Fibroblast of skin of left quadriceps (primary cell): ENCODE measurements at places on chromosomes 5 and 9.

GRCh38 chr5:163135849-163136248 is 301.5 kb upstream of the CCNG1 start:
- no peak for DNase-seq

GRCh38 chr9:132760057-132760456 is 89.8 kb downstream of the GTF3C4 start:
- DNase-seq, result no peak

- no peak for DNase-seq
These were observed 3.0 kb upstream of the IFNW1 start for GRCh38 chr9:21144603-21145002.

DNA sequence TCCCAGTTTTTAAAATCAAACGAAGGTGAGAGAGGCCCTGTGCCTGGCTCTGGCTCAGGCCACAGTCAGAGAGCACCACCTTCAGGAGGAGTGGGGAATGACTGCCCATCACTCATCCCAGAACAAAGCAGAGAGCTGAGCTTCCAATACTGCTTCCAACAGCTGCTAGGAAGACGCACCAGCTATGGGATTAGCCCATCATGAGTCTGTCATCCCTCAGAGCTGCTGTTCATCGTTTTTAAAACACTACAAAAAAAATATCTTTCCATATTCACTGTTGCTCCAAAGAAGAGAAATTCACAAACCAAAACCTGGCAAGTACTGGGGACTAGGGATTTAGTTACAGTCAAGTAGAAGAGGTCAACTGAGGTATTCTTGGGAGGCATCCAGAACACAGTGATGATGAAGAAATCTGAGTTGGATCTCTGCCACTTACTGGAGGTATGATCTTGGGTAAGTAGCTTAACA is 102.4 kb downstream of the CDK5RAP2 start:
- DNase-seq, result peak; percentile 93

DNA sequence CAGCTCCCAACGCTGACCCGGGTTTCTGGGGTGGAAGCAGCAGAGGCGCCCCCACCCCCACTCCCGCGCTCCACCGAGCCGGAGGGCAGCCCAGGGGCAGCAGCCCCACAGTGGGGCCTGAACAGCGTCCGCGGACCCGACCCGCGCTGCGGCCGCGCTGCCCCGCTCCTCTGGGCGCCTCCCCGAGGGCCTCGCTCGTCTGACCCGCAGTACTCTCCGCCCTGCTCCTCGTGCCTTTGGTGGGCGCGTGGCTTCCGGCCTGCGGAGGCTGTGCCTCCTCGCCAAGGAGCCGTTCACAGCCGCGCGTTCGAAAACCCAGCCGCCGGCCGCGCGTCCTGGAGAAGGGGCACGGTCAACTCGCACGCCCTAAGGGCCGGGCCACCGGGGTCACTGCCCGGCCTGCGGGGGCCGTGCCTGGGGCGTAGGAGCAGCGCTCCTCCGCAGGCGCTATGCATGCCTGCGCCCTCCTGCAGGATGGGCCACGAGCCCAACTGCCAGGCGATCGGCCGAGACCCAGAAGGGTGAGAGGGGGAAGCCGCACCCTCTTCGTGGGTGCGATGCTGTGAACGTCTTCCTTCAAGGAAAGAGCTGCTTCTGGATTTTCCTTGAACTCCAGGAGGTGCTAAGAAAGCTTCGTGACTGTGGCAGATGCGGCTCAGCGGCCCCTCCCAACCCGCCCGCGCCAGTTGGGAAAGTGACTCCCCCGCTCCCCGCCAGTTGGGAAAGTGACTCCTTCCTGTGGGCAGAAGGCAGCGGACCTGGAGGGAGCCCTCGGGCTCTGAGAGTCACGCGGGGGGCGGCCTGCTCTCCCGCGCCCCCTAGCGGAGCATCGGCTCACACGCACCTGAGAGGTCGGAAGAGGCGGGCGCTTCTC is 82.7 kb downstream of the HSD17B3 start:
- DNase-seq, result peak; percentile 4

GRCh38 chr9:72363908-72364678 is 915 bp downstream of the ZFAND5 start:
- DNase-seq, result no peak

GRCh38 chr5:180122875-180123274 is 51.3 kb upstream of the RNF130 start:
- DNase-seq, result no peak

DNA sequence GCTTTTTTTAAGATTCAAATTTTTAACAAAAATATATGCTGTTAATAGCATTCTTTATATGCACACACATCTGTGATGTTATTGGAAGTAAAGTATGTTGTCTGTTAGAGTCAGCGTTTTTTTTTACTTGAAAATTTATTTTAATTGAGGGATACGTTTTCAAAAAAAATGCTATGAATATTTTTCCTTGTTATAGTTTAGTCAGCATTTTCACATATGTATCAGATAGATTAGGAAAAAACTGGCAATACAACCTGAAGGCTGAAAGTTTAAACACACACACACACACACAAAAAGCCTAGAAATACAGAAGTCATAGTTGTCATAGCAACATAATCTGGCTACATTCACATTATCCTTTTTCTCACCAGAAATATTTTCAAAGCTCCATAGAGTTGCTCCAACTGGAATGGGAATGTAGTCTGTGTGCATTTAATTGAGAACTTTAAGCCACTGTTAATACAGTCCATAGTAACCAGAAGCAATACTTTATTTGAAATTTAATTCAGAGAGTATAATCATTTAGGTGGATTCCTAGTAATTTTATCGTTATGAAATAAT is 116.6 kb downstream of the CDH12 start:
- DNase-seq, result no peak

GRCh38 chr5:74143721-74144330 is 496.7 kb downstream of the ENC1 start:
- DNase-seq, result no peak

- DNase-seq, result no peak
These were observed 42.9 kb downstream of the ADGRV1 start for GRCh38 chr5:90601468-90601867.

GRCh38 chr9:111158363-111158762 is 120.1 kb upstream of the LPAR1 start:
- DNase-seq, result peak; percentile 68

- no peak for DNase-seq
These were observed 338 bp downstream of the ABHD17B start for GRCh38 chr9:71910650-71911060.

DNA sequence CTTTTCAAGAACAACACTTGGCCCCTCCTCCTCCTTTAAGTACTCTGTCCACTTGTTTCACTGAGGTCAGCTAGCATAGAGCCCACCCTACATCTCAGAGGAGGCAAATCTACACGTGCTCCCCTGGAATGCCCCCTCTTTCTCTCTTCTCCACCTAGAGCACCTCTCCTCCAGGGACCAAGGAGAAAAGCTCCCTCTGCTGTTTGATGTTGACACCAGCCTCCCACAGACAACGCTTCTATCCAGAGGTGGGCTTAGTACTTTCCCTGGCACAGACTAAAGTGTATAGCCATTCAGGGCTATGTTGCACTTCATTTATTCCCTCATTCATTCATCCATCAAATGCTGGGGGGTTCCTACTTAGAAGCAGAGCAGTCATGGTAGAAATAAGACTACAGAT is 68.2 kb upstream of the TAF1L start:
- DNase-seq, result no peak

DNA sequence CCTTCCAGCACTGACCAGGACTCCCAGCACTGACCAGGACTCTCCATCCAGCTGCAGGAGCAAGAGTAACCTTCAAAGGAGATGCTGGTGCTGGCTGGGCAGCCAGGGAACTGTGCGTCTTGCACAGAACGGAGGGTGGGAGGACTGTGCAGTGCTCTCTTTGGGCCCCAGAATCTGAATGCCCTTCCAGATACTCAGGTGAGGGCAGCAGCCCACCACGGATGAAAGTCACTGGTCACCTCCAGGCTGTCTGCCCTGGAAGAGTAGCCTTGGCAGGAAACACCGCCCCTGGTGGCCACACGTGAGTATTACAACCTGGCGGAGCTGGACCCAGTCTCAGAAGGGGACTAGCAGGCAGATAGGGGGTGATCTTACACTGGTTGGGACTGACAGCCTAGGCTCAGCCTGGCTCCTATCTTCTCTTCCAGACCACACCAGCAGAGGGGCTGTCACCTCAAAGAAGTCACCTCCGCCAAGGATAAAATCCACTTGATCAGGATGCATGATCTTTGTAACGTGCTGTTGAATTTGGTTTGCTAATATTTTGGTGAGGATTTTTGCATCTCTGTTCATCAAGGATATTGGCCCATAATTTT is 4.8 kb upstream of the SARDH start:
- peak; percentile 17 for DNase-seq

- DNase-seq, result no peak
These were observed 30.6 kb downstream of the CORO2A start for GRCh38 chr9:98161851-98162250.

DNA sequence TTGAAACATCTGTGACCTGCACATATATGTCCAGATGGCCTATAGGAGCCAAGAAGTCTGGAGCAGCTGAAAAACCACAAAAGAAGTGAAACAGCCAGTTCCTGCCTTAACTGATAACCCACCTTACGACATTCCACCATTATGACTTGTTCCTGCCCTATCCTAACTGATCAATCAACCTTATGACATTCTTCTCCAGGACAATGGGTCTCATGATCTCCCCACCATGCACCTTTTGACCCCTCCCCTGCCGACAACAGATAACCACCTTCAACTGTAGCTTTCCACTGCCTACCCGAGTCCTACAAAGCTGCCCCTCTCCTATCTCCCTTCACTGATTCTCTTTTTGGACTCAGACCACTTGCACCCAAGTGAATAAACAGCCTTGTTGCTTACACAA is 233.8 kb downstream of the CCDC171 start:
- no peak for DNase-seq

DNA sequence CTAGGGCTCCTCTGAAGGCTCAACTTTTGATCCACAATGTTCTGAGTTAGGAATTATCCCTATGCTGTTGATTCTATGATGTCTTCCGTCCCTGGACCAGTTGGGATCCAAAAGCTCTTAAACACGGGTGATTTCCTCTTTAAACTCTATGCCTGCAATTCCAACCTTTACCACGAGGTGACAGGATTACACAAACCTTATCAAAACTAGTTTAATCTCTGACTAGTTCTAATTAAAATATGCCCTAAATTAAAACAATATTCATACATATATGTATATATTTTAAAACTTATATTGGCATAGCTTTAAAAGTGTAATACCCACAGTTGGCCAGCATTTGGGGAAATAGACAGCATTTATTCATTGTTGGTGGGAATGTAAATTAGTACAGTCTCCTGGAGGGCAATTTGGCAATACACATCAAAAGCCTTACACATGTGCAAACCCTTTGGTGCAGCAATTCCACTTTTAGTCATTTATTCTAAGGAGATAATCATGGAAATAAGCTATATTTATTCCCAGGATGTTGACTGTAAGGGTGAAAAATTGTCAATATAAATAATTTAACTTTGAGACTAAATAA is 51.6 kb upstream of the PHYKPL start:
- no peak for DNase-seq

GRCh38 chr9:23682891-23683431 is 143.1 kb downstream of the ELAVL2 start:
- DNase-seq, result peak; percentile 32

GRCh38 chr5:1437226-1437829 is 7.9 kb downstream of the SLC6A3 start:
- no peak for DNase-seq

DNA sequence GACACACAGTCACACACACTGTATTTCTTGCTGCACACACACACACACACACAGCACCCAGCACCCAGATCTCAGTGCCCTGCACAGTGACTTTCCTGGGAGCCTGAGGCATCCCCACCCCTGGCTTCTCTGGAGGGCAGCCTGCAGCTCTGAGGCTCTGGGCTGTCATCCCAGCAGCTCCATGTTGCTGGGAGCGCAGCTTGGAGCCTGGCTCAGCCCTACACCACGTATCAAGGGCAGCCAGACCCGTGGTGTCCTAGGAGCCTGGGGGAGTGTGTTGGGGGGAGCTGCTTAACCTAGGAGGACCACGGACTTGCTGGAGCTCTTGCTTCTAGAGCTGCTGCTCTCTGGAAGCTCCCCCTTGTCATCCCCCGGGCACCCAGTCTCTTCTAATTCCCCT is 5.2 kb downstream of the IER5L start:
- no peak for DNase-seq

- DNase-seq, result no peak
These were observed 39.7 kb downstream of the ADGRV1 start for GRCh38 chr5:90598293-90598692.

- DNase-seq, result no peak
These were observed 6.1 kb upstream of the AP3B1 start for GRCh38 chr5:78300464-78301045.

GRCh38 chr5:156359476-156359875 is 32.5 kb downstream of the SGCD start:
- peak; percentile 92 for DNase-seq

DNA sequence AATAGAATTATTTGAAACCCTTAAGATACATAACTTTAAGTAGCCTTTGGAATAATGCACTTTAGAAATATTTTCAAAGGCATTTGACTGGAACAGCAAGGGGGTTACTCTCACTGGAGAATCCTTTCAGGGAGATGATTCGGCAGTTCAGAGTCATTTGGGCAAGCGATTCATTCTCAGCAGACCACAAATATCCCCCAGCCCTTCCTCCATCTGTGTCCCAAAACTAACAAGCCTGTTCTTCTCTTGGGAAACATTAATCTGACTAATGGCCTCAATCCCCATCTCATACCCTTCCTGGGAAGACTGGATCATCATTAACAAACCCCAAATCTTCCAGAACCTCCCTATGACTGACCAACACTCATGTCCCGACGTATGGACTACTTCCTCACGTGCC is 65.8 kb upstream of the S1PR3 start:
- peak; percentile 25 for DNase-seq

DNA sequence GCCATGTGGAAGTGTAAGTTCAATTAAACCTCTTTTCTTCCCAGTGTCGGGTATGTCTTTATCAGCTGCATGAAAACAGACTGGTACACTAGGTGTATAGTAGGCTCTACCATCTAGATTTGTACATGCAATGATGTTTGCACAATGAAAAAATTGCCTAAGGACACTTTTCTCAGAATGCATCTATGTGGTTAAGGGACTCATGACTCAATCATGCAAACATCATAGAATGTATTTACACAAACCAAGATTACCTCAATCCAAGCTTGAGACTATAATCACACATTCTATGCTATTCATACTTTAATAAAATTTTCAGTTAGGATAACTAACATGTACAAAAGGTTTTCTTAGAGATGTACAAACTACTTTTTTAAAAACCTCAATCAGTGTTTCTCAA is 1164.5 kb downstream of the CDH12 start:
- DNase-seq, result peak; percentile 32

GRCh38 chr5:33789567-33789957 is 102.2 kb downstream of the ADAMTS12 start:
- no peak for DNase-seq

DNA sequence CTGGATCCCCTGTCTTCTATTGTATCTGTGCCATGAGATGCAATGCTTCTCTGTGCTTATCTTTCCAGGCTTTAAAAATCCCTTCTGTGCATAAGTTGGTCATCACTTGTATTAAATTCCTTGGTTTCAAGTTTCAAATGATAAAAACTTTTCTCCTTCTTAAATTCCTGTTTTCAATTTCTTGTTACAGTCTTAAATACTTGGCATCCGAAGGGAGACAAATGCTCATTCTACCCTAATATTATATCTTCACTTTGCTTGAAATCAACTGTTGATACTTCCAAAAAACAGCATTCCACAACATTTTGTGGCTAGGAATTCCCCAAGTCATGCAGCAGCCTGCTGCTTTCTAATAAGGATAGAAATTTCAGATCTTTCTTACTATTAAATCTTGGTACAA is 413.2 kb upstream of the ACTBL2 start:
- DNase-seq, result peak; percentile 32
